ENCODE measurements at places on chromosomes 2 and 18.

DNA sequence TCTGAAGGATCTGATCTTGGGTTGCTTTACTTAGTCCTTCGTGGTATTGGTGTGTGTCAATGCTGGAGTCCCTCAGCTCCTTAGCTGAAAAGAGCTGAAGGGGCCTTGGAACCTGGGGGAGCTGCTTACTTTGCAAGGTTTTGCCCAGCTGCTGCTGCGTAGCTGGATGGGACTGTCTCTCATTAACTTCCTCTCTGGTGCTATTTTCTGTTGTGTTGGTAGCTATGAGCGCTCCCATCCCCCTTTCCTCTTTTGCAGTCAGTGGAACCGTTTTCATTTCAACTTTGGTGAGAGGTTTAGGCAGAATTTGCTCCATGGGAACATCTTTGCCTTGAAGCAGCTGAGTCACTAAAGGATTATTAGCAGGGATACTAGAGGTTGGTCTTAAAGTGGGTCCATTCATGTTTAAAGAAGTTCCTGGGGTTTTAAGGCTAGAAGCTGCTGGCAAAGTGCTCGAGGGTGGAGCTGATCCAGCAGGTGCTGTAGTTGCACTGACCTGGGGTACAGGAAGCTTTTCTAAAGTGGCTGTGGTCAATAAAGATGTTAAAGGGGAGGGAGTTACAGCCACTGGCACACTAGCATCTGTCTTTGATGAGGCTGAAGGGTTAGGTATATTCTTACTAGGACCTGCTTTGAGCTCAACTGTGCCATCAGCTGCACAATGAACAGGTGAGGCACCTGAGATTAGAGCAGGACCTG lies 69.9 kb upstream of the DTNB start:
- DNase-seq = no peak

GRCh38 chr18:73948497-73948896 lies 199.1 kb downstream of the FBXO15 start:
- DNase-seq = no peak

DNA sequence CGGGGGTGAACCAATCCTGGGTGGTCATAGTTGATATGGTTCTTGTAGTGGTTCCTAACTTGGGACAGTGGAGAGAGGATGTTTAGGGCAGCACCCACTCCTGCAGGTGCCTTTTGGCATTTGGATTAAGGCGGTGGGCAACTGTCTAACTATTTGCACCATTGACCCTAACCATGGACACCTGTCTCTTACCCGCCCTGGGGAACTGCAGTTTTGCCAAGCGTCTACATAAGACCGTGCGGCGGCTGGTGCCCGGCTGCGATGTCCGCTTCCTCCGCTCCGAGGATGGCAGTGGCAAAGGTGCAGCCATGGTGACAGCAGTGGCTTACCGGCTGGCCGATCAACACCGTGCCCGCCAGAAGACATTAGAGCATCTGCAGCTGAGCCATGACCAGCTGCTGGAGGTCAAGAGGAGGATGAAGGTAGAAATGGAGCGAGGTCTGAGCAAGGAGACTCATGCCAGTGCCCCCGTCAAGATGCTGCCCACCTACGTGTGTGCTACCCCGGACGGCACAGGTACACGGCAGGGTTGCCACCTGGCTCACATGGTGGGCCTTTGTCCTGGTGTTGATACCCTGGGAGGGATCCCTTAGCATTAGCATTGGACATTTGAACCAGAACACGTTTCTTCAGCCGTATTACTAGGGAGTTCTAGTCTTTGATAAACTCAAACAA lies 46.3 kb downstream of the HK2 start:
- no peak for DNase-seq

DNA sequence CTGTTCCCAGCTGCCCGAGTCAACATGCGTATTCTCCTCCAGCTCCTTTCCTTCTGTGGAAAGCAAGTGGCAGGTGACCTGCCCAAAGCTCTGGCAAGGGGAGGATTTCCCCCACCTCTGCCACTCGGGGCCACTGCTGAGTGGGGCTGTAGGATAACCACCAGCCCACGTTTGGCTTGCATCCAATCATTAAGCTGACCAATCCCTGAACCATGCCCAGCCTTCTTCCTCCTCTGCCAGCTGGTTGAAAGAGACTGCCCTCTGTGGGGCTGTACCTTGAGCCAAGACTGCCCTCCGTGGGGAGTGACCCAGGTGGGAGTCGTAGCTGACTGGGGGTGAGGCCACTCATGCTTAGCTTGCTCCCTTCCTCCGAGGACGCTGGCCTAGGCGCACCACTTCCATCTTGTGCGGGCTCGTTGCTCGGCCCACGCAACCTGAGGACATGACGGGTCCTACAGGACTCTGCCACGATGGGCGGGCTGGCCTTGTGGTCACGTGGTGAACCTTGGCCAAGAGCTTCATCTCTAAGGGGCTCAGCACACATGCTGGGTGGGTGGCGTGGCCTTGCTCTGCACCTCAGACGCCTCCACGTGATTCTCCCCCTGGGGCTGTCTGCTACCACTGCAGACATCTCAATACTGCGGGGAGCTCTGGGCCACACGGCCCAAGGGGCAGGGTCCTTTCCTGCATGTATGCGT lies 112.1 kb downstream of the NDUFA10 start:
- no peak for DNase-seq

DNA sequence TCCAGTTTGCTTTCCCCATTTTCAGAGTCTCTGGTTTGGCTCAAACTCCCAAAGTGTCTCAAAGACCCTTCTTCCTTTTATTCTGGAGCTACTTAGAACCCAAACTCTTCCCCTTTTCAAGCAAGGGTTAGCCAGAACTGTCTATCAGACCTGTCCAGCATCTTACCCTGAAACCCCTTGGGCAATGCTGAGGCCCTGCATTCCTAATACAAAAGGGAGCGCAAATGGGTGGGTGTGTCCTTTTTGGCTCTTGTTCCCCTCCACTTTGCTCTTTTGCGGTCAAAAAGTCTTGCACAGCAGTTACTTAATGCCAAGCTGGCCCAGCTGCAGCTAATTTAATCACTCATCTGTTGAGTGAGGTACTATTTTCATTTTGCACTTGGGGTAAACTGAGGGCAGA lies 231.2 kb upstream of the FOSL2 start:
- no peak for DNase-seq

GRCh38 chr2:229921101-229921891 lies 513 bp downstream of the TRIP12 start:
- DNase-seq = peak; percentile 62

- no peak for DNase-seq
Measured at GRCh38 chr2:143588746-143589145, 459.5 kb downstream of the ARHGAP15 start.

DNA sequence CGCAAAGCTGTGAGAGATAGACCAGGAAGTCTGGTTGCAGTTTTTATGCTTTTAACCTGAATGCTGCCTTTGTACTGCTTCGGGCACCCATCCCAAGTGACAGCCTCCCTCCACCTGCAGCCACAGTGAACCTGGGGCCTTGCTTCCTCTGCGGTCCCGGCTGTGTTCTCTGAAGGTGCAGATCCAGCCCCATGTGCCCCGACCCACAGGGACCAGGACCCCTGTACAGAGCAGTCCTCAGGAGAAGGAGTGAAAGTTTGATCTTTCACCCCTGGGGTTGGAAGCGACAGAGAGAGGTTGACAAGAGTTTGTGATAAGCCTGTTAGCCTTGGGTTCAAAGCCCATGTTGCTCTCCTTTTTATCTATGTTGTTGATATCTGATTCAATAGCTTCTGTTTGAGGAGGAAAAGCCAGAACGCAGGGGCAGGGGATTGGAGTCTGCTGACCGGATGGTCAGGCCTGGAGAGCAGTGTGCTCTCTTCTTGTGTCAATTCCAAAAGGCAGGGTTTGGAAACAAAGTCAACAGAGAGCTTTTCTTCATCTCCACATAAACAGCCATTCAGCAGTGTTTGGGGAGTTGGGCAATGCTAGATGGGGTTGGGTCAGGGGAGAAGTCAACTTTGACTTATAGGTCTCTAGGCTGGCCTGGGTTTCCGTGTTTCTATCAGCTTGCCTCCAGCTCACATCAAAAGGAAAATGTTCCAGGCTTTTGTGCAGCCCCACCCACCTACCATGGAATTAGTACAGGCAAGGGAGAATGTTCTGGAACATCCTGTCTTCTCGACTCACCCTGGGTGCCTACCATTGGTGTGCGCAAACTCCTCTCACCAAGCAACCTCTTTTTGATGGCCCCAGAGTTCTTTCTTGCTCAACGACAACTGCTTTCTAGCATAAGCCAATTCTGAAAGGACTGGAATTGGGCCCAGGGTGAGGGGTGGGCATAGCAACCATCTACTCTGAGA lies 214.9 kb downstream of the ALPK2 start:
- no peak for DNase-seq

- DNase-seq = no peak
Measured at GRCh38 chr18:59833785-59834184, 66.0 kb upstream of the PMAIP1 start.

DNA sequence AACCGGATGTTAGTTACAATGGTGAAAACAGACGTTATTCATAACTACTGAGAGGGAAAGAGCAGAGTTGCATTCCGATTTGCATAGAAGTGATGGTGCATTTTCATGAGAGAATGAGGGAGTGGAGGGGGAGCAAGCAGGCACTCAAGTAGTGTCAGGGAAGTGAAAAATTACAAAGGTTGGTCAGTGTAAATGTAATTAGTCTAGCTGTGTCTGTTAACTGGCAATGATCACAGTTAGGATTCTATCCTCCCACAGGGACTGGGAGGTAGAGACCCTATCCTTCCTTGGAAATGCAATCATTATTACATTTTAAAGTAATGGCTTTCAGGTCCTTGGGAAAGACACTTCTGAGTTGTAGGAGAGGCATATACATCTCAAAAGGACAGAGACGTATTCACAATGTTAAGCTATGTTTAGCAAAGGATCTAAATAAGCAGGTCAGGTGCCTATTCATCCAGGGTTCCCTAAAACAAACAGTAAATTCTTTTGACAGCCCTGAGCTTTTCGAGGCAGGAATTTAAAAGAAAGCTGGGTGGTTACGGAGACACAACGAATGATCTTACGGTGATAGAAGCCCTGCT lies 1671.8 kb upstream of the DDX18 start:
- no peak for DNase-seq

DNA sequence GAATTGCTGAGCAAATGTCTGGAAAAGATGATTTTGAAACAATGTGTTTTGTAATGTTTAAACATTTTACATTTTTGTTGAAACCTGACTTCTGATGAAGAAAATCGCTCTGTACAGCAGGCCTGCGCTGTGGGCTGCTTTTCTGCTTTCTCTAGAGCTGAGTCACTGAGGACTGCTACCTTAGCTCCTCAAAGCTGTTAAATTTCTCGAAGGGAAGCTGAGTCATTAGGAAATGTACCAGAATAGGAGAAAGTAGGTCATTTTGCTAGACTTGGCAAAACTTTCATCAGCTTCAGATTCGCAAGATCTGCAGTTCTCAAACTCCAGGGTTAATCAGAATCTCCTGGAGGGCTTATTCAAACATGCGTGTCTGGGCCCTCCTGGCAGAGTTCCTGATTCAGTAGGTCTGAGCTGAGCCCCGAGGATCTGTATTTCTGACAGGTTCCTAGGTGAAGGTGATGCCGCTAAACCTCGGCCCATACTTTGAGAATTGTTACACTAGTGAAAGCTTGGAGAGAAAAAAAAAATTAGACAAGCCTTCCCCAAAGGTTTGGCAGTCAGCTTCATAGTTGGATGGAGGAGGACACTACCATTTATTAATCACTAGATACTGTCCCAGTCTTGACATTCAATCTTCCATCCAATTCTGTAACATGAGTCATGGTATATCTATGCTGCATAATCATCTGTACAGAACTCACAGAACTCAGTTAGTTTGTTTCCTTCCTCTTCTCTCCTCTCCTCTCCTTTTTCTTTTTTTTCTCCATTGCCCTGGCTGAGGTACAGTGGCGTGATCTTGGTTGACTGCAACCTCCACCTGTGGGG lies 297.6 kb downstream of the PARD3B start:
- peak; percentile 18 for DNase-seq

- no peak for DNase-seq
Measured at GRCh38 chr2:36536776-36537175, 61.2 kb downstream of the FEZ2 start.

GRCh38 chr2:177554365-177554764 lies 161.8 kb downstream of the AGPS start:
- DNase-seq = no peak

GRCh38 chr2:238291550-238292281 lies 3.3 kb upstream of the PER2 start:
- DNase-seq = no peak

DNA sequence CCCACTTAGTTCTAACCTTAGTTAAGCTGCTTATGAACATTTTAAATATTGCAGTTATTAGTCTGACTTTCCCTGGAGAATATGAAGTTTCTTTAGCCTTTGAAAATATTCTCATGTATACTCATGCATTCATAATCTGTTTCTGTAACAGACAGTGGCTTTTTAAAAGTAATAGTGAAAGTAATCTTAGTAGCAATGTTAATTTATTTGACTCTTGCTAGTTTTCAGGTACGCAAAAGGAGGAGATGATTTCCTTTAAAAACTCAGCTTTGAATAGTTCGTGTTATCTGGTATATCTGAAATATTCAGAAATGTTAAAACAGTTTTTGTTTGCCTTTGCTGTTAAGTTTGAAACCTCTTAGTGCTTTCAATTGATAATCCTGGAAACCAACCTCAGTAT lies 3.8 kb downstream of the ANKRD12 start:
- no peak for DNase-seq

DNA sequence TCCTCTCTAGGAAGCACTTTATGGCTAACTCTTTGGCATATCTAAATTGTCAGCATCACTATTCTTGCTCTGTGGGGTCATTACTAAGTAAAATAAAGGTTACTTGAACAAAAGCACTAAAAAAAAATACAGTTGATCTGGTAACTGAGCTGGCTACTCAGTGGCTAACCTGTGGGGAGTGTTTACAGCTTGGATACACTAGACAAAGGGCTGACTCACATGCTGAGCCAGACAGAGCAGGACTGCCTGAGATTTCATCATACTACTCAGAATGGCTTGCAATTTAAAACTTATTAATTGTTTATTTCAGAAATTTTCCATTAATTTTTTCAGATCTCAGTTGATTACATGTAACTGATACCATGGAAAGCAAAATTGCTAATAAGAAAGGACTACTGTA lies 1690.4 kb upstream of the SLC39A10 start:
- DNase-seq = no peak

DNA sequence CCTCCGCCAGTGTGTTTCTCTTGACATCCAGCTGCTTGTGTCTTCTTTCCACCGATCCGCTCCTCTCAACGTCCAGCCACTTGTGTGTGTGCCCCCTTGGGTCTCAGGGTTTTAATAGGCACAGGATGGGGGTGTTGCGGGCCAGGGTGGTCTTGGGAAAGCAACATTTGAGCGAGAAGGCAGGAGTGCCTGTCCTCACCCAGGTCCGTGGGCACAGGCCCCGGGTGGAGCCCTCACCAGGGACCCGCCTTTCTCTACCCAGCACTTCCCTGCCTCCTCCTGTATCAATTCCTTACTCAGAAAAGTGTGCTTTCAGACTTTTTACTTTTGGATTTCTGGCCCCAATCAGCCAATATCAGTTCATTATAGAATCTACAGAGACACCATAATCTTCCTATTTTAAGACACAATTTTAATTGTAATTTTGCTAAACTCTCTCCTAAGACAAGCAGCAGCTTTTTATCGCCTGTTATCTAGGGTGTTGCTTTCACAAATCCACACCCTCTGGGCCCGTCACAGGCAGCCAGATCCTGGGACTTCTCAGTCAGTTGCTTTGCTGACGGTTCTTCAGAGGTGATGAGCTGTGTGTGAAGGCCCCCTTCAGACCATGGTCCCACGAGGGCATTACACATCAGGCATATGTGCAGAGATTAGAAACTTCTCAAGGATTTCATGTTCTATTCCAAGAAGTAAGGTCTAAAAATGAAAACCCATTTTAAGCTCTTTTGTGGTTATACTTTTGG lies 96.0 kb upstream of the FHL2 start:
- DNase-seq = no peak

GRCh38 chr18:70284976-70285620 lies 3.7 kb upstream of the SOCS6 start:
- DNase-seq = no peak
